ENCODE measurements at places on chromosomes 5 and 9. TPM values are rescaled to one million over a fixed set of nuclear protein-coding genes. Genes with fewer than 3 reads are reported as not detected.

GRCh38 chr5:115583474-115583873, 18.8 kb downstream of the TICAM2 start:
- DNase-seq = peak; percentile 97

DNA sequence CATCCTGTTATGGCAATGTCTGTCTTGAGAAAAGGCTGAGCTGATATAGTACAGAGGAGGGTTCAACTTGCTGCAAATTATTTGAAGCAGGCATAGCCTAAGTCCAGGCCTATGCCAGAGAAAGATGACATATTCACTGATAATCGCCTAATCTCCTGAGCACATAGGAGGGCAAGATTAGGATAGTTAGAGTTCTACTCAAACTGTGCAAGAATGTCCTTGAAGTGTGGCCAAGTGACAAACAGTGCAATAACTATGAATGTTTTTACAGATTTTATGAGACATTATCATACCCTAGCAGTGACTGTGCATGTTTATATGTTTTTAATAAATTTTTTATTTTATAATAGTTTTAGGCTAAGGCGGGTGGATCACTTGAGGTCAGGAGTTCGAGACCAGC, 96.2 kb downstream of the TSSK1B start:
- DNase-seq = no peak

GRCh38 chr5:169258372-169259000, 42.5 kb downstream of the SLIT3 start:
- peak; percentile 80 for DNase-seq

DNA sequence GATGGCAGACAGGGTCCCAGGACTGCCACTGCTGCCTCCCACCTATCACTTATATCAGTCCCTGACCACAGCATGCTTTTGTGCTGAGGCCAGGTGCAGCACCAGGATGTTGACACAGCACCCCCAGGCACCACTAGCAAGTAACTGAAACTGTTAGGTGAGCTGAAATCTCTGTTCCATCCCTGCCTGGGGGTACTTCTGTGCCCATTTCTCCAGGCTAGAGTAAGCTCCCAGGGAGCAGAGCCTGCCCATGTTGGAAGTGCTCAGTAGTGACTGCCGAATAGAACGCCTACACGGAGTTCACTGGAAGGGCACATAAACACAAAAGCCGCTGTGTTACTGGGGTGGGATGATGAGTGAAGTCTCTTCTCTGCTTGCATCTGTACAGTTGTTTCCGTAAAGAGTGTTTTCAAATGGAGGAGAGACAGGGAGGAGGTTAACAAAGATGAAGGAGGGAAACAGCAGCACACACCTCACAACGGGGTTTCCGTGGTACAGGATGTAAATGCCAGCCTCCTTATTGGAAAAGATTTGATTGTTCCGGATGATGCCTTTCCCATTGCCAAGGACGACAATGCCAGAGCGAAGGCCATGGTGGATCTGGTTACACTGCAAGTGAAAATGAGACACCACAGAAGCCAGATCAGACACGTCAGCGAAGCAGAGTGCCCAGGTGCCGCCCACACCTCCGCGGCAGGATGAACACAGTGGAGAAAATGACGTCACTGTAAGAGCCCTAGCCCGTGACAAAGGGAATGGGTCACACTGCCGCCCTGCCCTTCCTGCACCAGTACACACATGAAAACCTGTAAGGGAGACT, 43.1 kb downstream of the POLR1E start:
- DNase-seq = peak; percentile 27

DNA sequence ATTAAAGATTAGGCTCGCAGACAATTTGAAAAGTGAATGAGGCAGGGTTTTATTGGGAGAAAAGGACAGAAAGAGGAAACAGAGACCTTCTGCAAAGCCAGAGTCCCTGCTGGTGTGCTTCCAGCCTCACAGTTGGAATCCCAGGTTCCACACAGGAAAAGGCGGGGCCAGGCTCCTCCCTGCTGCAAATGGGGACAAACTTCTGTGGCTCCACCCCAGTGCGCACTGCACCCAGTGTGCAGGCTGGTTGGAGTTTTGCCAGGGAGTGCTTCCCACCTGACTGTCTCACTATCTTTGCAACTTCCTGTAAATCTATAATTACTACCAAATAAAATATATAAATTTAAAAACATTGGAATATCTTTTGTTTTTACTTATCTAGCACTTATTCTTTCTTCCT, 386.0 kb upstream of the GRIN3A start:
- DNase-seq = no peak

- DNase-seq = no peak
Observed at GRCh38 chr9:35407846-35408245, 82.1 kb upstream of the RUSC2 start.

- DNase-seq = no peak
Observed at GRCh38 chr5:139468421-139468931, 2.3 kb upstream of the SMIM33 start.

NEUROG1 gene
- total RNA-seq = not detected

GDA gene
- under 0.01 TPM for total RNA-seq
